Thoracic aorta endothelial cell (primary cell): ENCODE measurements at places on chromosomes 5 and 9. TPM values are rescaled to one million over a fixed set of nuclear protein-coding genes. Genes with fewer than 3 reads are reported as not detected.

The FCN2 gene
- total RNA-seq, result not detected in 2 replicates

The CENPK gene
- 61.2 and 88.7 TPM in 2 replicates for total RNA-seq

The NRARP gene
- total RNA-seq, result 12.1 and 16.5 TPM in 2 replicates

The PCDHGB6 gene
- 2.9 and 3.3 TPM in 2 replicates for total RNA-seq

The ADAMTSL1 gene
- 47.3 and 59.3 TPM in 2 replicates for total RNA-seq

The SPATA9 gene
- not detected in 2 replicates for total RNA-seq

The NDUFS6 gene
- total RNA-seq, result 39.4 and 62.9 TPM in 2 replicates

The KIF20A gene
- total RNA-seq, result 63.7 and 116 TPM in 2 replicates

The CDH18 gene
- not detected in 2 replicates for total RNA-seq

The JMY gene
- total RNA-seq, result 11.4 and 14.9 TPM in 2 replicates
